ENCODE measurements at places on chromosomes 1 and 21. TPM values are rescaled to one million over a fixed set of nuclear protein-coding genes. Genes with fewer than 3 reads are reported as not detected.

C1orf115 gene
- 1.9 TPM for total RNA-seq

CYP4X1 gene
- total RNA-seq: 0.56 TPM

CRYZ gene
- 60.2 TPM for total RNA-seq

KCNH1 gene
- not detected for total RNA-seq

CSMD2 gene
- total RNA-seq: not detected

ETNK2 gene
- total RNA-seq: 17.7 TPM

IVL gene
- total RNA-seq: 60.1 TPM

GJA8 gene
- total RNA-seq: not detected

CD1D gene
- 2.0 TPM for total RNA-seq

NUAK2 gene
- 18.8 TPM for total RNA-seq

ASTN1 gene
- not detected for total RNA-seq

MCOLN3 gene
- total RNA-seq: 1.8 TPM

HJV gene
- total RNA-seq: not detected

FCGR1A gene
- total RNA-seq: not detected
